ENCODE measurements at places on chromosomes 4 and X.

- DNase-seq: peak; percentile 66
Measured at GRCh38 chr4:156677131-156677531, 294.5 kb downstream of the PDGFC start.

DNA sequence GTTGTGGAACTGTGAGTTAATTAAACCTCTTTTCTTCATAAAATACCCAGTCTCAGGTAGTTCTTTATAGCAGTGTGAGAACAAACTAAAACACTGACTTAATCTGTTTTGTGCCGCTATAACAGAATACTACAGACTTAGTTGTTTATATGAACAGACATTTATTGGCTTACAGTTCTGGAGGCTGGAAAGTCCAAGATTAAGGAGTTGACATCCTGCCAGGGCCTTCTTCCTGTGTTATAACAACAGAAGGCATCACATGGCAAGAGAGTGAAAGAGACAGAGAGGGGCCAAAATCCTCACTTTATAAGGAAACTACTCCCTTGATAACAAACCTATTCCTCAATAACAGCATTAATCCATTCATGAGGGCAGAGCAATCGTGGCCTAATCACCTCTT is 42.5 kb upstream of the KCNIP4 start:
- DNase-seq: no peak

GRCh38 chrX:101051153-101051548 is 760 bp downstream of the TRMT2B start:
- DNase-seq: no peak

GRCh38 chr4:99622341-99622740 is 35.3 kb downstream of the C4orf54 start:
- no peak for DNase-seq

- no peak for DNase-seq
Measured at GRCh38 chrX:103442536-103442901, 66.2 kb downstream of the BEX3 start.

GRCh38 chr4:76969941-76970529 is 20.5 kb downstream of the SEPTIN11 start:
- peak; percentile 82 for DNase-seq

GRCh38 chr4:10160281-10160856 is 43.8 kb upstream of the WDR1 start:
- DNase-seq: peak; percentile 58
